ENCODE measurements at places on chromosomes 7 and 10.

DNA sequence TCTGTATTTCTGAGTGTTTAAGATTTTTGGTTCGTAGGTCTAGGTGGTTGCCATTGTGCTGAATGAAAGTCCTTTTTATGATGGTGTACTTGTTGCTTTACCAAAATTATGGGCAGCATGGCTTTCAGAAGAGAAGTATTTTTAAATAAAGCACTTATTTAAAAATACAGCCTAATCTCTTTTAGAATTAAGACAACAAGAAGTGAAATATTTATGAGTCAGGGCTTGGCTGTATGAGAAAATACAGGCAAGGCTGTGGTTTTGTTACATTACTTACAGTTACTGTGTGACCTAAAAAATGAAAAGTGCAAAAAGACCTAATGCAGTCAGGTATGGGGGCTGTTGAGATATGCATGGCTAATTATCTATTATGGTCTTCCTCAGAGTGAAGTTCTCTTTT lies 185.2 kb upstream of the PPP1R3A start:
- DNase-seq = no peak

GRCh38 chr7:135697276-135698049 lies 30.5 kb downstream of the SLC13A4 start:
- no peak for DNase-seq

GRCh38 chr10:96656198-96656577 lies 64.1 kb downstream of the PIK3AP1 start:
- DNase-seq = no peak

- DNase-seq = no peak
These were observed 3.7 kb upstream of the STK32C start for GRCh38 chr10:132311338-132311939.

- DNase-seq = no peak
These were observed 2.1 kb upstream of the COX19 start for GRCh38 chr7:977326-978048.

DNA sequence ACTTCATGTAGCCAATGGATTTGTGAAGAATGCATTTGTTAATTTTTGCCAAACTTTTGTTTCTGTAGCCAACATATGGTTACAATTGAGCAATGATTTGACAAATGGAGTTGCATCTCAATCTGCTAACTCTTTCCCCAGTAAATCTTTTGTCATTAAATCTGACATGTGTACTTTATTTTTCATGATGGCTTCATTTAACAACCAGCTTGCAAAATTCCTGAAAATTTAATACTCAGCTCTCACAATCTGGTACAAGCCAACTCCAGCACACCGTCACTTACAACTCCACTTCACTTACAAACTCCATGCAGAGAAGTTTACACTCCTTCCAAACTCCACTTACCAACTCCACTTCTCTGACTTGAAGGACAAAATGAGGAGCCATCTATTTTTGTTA lies 26.5 kb upstream of the HIBADH start:
- DNase-seq = no peak

All from activated T-helper 2 cell treated with anti-CD3 and anti-CD28 coated beads, Interferon-gamma antibody, Interleukin-2, Interleukin-4, amounts not matched to agents 10 μg/mL and 5 μg/mL and 100 μg/mL, durations not matched to agents 14 hours and 24 hours and 36 hours (primary cell).